ENCODE measurements at places on chromosomes 3 and 15.

GRCh38 chr3:190486533-190486864 lies 27.4 kb upstream of the IL1RAP start:
- DNase-seq, result no peak

GRCh38 chr3:157051055-157051454 lies 108.9 kb downstream of the CCNL1 start:
- DNase-seq, result no peak

DNA sequence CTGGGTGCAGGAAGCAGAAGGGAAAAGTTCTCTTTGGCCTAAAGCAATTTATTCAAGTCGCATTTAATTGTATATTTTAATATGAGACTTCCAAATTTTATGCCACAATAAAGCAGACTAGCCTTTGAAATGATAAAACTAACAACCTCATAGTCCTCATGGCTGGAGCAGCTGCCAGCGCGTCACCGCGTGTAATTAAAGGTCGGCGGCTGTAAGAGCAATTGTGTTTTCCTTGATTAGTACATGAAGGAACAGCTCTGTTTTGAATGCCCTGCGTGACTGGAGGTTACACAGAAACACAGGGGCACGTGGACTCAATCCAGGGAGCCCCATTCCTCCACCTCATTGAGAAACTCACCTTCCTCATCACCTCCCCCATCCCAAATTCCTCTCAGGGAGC lies 10.1 kb upstream of the LRRC15 start:
- DNase-seq, result no peak

GRCh38 chr3:25091934-25092333 lies 336.1 kb upstream of the RARB start:
- no peak for DNase-seq

DNA sequence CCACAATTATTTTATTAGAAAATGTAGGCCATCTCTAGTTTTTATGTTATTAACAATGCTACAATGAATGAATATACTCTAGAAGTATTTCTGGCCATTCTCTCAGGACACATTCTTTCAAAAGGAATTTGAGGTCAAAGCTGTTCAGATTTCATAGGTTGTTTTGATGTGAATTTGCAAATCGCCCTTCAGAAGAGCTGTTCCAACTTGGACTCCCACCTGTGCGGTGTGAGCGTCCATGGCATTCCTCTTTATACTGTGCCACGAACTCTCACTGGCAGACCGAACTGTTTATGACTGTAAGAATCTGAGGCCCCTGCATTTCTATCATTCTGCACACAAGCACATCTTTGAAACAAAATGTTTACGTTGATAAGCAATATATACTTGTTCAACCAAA lies 18.6 kb upstream of the SLC24A5 start:
- no peak for DNase-seq

DNA sequence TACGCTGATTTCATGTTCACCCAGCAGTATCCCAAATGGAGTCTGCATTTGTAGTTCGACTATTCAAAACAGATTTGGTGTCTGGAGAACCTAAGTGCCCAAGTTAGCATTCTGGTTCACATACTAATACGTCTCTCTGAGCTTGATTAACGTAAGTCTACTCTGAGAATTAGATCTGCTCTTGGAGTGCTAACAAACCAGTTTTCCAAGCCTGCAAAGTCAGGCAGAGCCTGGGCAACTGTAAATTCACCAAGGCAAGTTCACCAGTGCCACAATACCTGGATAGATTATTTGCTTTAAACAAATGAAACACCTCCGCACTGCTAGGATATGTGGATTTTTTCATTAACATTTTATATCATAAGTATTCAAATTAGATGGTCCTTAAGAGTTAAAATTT lies 912.6 kb downstream of the ROBO1 start:
- DNase-seq, result no peak
